Mesothelial cell of epicardium (in vitro differentiated cells): ENCODE measurements at places on chromosomes 7 and 10.
A peak's percentile ranks its signal among the peaks of the same experiment; 100 is the strongest.

GRCh38 chr10:5461914-5462840, 37.2 kb downstream of the CALML5 start:
- peak overlapping the region; percentile 91 for H3K27ac ChIP-seq
- no peak for DNase-seq
- H3K27me3 ChIP-seq, result no peaks in the 10 kb centered on the region
- peaks cover 13% of the 10 kb centered on the region for H3K36me3 ChIP-seq
- H3K4me3 ChIP-seq, result peak overlapping the region; percentile 6

DNA sequence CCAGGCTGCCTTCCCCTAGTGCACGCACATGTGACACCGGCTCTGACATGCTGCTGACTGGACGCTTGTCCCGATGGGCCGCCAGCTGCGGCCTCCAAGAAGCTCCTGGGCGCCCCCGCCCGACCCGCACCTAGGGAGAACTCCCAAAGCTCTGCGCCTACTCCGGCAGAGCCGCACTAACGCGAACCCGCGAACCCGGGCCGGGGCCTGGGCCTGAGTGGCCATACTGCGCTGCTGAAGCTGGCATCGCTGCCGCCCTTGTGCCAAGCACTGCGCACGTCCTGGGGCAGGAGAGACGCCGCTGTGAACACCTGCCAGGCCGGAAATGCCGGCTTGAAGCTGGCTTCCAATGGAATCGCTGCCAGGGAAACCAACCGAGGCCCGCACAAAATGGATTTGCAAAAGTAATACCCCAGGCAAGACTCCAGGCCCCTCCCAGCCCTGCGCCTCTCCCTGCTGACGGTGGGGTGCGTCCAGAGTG, 85.1 kb downstream of the WASHC2A start:
- no peak overlapping the region for H3K27ac ChIP-seq
- no peaks in the 10 kb centered on the region for H3K36me3 ChIP-seq
- no peak for DNase-seq
- H3K27me3 ChIP-seq, result peaks cover 32% of the 10 kb centered on the region

DNA sequence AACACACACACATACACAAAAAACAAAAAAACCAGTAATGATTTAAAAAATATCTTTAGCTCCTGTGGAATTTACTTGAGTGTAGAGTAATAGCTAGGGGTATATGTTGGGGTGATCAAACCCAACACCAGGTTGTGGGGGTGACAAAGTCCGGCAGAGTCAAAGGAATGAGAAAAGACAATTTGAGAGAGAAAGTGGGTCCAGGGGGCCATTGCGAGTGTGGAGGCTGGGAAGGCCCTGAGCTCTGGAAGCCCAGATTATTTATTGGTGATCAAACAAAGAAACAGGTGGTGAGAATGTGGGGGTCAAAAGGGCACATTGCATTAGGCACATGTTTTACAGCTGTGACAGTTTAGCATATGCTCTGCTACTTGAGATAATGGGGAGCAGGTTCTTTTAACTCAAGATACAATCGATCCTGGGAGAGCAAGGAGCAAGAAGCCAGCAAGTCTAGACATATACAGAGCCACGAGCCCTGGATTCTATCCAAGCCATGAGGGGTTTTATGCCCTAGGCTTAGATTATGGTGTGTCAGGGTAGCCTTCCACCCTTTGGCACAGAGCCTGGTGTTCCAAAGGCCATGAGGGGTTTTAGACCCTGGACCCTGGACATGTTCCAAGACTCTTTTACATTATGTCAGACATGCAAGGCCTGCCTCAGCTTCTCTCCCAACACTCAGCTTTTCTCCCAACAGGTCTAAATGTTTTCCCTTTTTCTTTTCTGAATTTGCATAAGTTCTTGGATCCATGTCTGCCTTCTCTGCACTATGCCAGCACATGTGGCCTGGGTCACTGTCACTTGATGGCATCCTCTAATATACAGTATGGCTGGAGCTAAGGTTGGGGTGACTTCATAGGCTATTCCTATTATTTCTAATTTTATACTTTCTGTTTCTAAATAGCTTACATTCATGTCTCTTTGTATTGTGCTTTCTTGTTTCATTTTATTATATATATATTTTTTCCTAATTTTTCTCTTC, 48.6 kb upstream of the MKI67 start:
- H3K27me3 ChIP-seq, result peaks cover 7% of the 10 kb centered on the region
- DNase-seq, result no peak
- no peak overlapping the region for H3K4me3 ChIP-seq
- H3K27ac ChIP-seq, result no peak overlapping the region
- peaks cover 5% of the 10 kb centered on the region for H3K36me3 ChIP-seq

DNA sequence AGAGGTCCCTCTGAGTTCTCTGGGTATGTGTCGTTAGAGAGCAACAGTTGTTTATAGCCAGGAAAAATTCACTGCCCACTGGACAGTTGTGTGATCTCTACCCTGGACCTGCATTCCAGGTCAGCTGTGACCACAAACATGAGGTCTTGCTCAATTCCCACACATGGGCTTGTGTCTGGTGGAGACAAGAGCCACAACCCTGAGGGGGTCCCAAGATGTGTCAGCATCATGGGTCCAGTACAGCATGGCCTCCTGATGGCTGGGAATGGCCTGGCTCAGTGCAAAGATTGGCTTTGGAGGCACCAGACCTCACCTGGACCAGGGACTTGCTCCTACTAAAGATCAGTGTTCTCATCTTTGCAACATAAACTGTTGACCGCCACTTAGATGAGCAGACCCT, 751.6 kb downstream of the GRID1 start:
- H3K27me3 ChIP-seq, result peaks cover 3% of the 10 kb centered on the region
- DNase-seq, result no peak
- no peak overlapping the region for H3K4me3 ChIP-seq
- peaks cover 2% of the 10 kb centered on the region for H3K4me1 ChIP-seq
- no peak overlapping the region for H3K27ac ChIP-seq

- H3K27ac ChIP-seq, result no peak overlapping the region
- no peak overlapping the region for H3K4me3 ChIP-seq
- peaks cover 12% of the 10 kb centered on the region for H3K36me3 ChIP-seq
- DNase-seq, result no peak
- H3K27me3 ChIP-seq, result no peaks in the 10 kb centered on the region
These were observed 22.5 kb upstream of the SH3PXD2A start for GRCh38 chr10:103877861-103878260.
